ENCODE measurements at places on chromosomes 7 and 10. TPM values are rescaled to one million over a fixed set of nuclear protein-coding genes. Genes with fewer than 3 reads are reported as not detected.

DNA sequence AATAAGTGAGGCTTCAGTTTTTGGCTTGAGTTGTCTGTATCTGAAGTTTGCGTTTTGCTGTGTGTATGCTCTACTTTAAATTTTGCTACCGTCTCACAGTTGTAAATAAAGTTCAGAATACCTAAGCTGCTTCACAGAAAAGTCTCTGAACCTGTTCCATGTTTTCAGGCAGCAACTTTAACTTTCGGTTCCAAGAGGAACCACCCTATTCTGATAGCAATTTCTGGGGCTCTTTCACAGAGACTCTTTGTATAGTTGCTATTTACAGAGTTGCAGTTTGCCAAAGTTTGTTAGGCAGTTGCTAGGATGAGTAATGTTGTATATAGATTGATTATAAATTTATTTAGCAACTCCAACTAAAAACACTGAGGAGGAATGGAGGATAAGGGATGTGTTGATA is 5.7 kb downstream of the FAM221A start:
- no peak for ATAC-seq

OR2A5 gene
- total RNA-seq, result not detected

- no peak for ATAC-seq
These were observed 91.7 kb downstream of the CCDC3 start for GRCh38 chr10:12909836-12910185.

PAOX gene
- 4.3 TPM for total RNA-seq

DNA sequence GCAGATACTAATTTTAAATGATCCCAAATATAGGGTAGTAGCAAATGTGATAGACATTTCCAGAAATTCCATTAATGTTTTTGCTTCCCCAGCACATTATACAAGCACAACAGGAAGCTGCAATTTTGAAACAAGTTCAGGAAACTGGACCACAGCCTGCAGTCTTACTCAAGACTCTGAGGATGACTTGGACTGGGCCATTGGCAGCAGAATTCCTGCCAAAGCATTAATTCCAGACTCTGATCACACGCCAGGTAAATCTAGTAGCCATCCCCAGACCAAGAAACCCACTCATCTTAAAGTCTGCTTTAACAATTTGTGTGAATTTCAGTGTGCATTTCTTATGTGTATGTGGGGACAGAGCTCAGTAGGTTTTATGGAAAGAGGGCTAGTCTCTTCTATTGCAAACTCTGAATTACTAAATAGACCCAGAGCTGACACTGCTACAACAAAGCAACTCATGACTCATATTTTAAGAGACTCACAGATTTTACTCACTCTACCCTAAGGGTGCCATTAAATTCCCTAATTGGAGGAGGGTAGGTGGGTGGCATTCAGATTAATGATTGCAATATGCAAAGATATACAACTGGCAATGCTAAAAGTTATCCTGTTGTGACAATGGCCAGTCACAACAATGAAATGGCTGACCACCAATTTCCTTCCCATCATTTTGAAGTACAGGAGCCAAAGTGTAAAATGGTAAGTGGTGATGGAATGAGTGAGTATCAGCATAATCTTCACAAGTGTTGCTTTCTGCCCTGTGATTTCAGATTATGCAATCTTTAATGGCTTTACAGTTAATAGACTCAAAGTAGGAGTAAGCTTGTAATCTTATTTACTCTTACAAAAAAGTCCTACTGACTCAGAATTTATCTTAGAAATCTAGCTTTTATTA is 317.6 kb upstream of the PLXDC2 start:
- ATAC-seq, result peak; percentile 93

GRCh38 chr7:70597066-70597465 is 534.9 kb upstream of the GALNT17 start:
- ATAC-seq, result no peak

GRCh38 chr7:55149001-55149400 is 130.2 kb downstream of the EGFR start:
- no peak for ATAC-seq
